ENCODE measurements at places on chromosomes 5 and 9.
A peak's percentile ranks its signal among the peaks of the same experiment; 100 is the strongest.

GRCh38 chr5:136729901-136730355, 364.6 kb upstream of the TRPC7 start:
- peak; percentile 4 for DNase-seq

- DNase-seq, result no peak
Observed at GRCh38 chr5:180803181-180804128, 849 bp upstream of the MGAT1 start.

DNA sequence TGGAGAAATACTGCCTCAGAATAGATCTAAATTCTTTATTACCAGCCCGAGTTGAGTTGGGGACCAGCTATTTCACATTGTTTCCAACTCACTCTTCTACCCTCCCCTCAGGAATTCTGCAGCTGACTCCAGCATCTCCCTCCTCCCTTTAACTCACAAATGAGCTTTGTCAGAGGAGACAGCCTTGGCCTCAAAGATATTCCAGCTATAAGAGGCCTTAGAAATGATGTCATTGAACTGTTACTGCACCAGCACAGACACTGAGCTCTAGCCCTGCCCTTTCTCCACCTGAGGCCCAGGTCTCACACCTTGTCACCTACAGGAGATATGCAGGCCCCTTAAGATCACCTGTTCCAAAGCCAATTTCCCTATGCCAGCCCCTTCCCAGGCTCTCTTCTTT, 78.4 kb upstream of the ATP10B start:
- DNase-seq, result no peak

DNA sequence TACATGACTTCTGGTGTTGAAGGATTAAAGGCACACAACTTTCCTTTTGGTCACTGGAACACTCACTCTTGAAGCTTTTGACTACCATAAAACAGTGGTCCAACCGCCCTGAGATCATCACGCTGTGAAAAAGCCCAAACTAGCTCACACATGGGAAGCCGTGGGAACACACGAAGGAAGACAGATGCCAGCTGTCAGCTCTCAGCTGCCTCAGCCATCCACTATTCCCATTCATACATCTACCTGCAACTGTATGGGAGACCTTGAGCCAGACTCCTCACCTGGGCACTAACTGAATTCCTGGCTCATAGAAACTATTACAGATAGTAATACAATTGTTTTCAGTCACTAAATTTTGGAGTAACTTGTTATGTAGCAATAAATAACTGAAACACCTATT, 246.1 kb downstream of the MSX2 start:
- no peak for DNase-seq

- DNase-seq, result no peak
Observed at GRCh38 chr9:114335745-114336144, 6.1 kb downstream of the ORM2 start.

DNA sequence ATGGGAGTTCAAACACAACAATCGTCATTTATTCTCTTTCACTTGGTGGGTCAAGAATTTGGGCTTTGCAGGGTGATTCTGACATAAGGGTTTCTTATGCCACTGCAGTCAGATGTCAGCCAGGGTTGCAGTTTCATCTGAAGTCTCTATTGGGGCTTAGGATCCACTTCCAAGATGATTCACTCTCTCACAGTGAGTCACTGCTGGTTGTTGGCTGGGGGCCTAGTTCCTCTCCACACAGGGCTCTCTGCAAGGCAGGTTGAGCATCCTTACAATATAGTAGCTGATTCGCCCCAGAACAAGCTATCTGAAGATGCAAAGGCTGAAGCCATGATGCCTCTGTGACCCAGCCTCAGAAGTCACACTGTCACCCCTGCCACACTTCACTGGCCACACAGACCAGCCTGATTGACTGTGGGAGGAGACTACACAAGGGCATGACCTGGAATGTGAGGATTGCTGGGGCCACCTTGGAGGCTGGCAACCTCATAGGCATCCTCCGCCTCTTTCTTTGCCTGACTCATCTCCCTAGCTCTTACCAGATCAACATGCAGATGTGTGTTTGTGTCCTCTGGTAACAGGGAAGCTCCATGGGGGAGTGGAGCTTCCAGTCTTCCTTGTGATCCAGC, 4.5 kb upstream of the CARD19 start:
- DNase-seq, result no peak

GRCh38 chr5:124550731-124551130, 195.7 kb downstream of the ZNF608 start:
- no peak for DNase-seq

- no peak for DNase-seq
Observed at GRCh38 chr5:72179028-72179815, 71.9 kb downstream of the MAP1B start.

DNA sequence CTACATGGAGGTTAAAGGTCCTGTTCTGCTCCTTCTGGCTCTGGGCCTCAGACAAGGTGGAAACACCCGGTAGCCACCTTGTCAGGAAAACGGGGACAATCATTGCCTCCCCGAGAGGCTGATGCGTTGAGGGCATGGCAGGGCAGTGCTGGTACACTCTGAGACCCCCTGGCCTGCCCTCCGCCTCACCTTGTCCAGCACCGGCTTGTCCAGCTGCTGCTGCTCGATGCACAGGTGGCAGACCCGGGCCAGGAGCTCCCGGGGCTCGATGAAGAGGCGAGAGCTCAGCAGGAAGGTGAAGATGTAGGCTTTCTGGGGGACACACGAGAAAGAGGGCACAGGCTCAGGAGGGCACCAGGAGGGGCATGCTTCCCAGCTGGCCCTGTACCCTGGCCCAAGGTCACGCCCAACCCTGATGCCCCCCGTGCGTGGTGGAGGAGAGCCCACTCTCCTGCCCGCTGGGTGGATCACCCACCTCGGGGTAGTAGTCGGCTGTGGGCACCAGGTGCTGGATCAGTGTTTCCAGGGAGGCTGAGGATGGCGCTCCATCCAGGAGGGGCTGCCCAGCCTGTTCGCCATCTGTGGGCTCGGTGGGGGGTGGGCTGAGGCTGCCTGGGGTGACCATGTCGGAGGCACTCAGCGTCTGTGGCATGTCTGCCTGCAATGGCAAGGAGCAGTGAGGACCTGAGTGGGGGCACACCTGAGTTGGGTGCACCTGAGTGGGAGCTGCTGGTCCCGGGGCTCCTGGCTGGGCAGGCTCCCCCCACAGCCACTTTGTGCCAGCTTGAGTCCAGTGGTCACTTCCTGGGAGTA, 66.0 kb upstream of the RNF130 start:
- DNase-seq, result no peak

GRCh38 chr5:115414406-115415142, 118.1 kb upstream of the CCDC112 start:
- no peak for DNase-seq

GRCh38 chr9:132327537-132327936, 27.2 kb downstream of the SETX start:
- no peak for DNase-seq

DNA sequence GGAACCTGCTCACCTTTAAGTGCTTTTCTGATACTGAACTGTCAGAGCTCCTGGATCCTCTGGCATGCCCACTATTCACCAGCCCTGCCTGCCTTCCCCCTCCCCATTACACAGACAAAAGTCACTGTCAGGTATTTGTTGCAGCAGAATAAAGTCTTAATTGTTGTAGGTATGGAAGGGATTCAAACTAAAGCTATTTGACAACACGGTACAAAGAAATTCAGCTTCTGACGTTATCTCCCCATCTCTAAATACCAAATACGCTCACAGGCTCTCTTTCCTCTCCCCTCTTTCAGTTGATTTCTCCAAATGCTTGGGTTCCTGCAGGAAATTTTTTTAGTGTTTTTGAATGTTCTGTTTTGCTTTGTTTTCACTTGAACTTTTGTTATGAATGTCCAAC, 9.3 kb upstream of the TGFBR1 start:
- DNase-seq, result no peak

DNA sequence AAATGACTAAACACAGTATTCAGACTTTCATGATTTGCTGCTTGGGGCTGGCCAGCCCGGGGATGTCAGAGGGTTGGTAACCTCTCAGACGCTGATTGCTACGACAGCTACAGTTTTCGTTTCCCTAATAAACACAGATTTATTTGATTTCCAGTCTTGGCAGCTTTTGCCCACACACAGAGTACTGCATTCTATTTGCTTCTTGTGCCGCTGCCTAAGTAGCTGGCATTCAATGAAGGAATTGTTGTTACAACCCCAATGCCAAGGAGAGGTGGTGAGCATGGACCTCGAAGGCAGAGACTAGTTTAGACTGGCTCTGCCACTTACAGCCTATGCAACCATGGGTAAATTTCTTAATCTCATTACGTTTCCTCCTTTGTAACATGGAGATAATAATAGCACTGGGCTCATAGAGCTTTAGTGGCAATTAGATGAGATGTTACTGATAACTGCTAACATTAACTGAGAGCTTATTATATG, 247.1 kb upstream of the PANK3 start:
- no peak for DNase-seq

DNA sequence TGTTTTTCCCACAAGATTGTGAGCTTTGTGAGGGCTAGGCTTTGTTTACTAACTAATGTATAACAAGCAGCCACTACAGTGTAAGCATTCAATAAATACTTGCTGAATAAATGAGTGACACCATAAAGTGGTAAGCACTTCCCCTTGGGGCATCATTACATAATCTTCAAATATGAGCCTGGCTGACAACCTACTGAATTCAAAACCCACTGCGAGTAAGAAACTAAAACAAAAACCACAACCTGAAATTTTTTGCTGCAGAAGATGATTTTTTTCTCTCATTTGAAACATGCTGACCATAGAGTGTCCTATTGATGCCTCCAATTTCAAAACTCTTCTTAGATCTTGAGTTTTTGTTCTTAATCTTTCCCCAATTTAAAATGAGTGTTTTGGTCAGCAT, 331.3 kb upstream of the CCNG1 start:
- no peak for DNase-seq

DNA sequence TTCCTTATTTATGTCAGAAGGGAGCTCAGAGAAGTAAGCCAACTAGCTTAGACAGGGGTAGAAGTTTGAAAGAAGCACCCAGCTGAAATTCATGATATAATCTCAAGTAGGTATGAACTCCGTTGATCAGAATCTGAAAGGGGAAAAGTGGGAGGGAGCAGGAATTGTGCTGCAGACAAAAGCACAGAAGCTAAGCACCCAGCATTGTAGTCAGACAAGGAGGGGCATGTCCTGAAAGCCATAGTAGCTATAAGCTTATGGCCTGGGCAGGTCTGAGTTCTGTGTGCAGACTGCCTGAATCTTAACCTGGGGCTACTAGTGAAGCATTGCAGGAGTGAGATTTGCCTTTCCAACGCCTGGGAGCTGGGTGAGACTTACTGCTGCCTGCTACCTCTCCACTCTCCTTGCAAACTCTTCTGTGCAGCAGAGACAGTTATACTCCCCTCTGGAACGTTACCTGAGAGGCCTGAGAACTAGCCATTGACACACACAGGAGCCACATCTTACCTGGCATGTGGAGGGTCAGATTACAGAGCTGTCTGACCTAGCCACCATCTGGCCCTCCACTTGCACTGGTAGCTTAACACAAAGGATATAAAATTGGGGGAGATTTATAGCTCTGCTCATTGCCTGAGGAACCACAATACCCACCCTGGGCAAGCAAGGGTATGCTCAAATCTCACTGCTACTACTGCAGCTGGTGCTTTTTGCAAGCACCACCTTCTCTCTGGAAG, 9.8 kb upstream of the CYLC2 start:
- DNase-seq, result no peak

DNA sequence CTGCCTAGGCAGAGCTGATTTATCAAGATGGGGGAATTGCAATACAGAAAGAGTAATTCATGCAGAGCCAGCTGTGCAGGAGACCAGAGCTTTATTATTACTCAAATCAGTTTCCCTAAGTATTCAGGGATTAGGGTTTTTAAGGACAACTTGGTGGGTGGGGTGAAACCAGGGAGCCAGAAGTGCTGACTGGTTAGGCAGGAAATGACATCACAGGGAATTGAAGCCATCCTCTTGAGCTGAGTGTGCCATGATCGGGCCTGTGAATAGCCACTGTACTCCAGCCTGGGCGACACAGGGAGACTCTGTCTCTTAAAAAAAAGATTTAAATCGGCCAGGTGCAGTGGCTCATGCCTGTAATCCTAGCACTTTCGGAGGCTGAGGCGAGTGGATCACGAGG, 45.3 kb upstream of the CDK5RAP2 start:
- no peak for DNase-seq

GRCh38 chr5:157648275-157648990, 3.8 kb downstream of the SOX30 start:
- DNase-seq, result no peak

DNA sequence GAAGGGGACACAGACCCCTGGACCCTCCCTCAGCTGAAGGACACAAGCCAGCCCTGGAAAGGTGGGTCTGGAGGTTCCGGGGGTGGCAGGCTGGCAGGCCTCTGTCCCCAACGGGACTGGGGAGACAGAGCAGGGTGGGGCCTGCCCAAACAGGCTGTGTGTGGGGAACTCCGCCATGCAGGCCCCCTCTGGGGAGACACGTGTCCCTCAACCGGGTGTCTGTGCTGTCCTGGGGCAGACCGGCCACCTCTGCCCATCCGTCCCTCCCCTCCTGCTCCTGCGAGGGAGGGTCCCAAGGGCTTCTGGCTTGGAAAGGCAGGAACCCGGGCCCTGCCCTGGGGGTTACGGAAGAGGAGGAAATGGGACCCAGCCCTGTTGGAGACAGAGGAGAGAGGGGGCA, 1.4 kb downstream of the SLC34A3 start:
- no peak for DNase-seq

DNA sequence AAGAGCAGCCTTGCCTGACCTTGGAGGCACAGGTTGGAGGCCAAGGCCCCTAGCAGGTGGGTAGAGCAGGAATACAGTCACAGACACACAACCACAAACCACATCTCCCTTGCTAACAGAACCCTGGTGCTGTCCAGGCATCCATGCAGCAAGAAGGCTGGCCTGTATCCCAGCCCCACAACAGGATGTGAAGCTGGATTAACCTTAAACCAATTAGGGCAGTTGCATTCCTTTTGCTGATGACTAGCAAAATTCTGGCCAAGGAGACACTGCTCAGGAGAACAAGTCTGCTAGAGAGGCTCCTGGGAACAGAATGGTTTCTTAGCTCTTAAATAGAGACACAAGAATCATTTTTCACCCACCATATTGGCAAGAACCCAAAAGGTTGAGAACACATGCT, 97.8 kb downstream of the C5orf15 start:
- no peak for DNase-seq

- DNase-seq, result no peak
Observed at GRCh38 chr5:127002390-127002789, 28.0 kb downstream of the MARCHF3 start.

- DNase-seq, result no peak
Observed at GRCh38 chr5:56328753-56329560, 95.8 kb upstream of the ANKRD55 start.

DNA sequence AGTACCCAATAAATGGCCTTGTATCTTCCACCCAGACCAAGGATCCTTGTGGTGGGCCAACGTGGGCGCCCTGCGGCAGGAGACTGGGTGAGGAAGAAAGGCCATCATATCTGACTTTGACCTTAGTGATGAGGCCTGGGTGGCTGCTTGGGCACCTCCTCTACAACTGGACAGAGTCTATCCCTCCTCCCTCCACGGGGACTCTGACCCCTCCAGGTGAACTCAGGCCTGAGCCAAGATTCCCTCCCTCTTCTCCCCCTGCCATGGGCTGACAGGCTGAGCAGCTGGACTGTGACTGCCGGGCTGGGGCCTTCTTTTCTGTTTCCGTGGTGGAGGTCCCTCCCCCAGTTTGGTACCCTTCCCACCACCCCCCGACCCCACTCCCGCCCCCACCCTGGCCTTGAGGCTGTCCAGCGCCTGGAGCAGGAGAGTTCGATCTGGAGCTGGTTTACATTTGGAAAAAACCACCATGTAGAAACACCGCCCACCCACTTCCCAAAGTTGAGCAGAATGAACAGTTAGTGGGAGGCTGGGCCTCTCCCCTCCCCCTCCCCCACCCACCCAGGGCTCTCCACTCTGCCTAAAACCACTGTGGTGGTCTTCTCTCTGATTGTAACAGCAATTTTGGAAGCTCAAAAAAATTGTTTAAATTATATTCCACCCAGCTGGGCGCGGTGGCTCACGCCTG, 1.2 kb upstream of the PHYHD1 start:
- no peak for DNase-seq
